Amniotic stem cell (primary cell): ENCODE measurements at places on chromosomes 3 and 15.

- no peak for DNase-seq
Observed at GRCh38 chr3:155835341-155836071, 18.7 kb downstream of the SLC33A1 start.

- no peak for DNase-seq
Observed at GRCh38 chr3:66477856-66478255, 23.0 kb downstream of the LRIG1 start.

GRCh38 chr3:107512108-107512507 lies 10.7 kb upstream of the BBX start:
- no peak for DNase-seq

- DNase-seq, result no peak
Observed at GRCh38 chr3:67866571-67866970, 212.2 kb upstream of the SUCLG2 start.

GRCh38 chr3:110248666-110249065 lies 823.0 kb upstream of the NECTIN3 start:
- DNase-seq, result no peak

- no peak for DNase-seq
Observed at GRCh38 chr3:32238453-32239306, at the start of gene CMTM8. CMTM8 (plus strand) TSS chr3:32238680; CDS start chr3:32238973, 293 bp downstream.

DNA sequence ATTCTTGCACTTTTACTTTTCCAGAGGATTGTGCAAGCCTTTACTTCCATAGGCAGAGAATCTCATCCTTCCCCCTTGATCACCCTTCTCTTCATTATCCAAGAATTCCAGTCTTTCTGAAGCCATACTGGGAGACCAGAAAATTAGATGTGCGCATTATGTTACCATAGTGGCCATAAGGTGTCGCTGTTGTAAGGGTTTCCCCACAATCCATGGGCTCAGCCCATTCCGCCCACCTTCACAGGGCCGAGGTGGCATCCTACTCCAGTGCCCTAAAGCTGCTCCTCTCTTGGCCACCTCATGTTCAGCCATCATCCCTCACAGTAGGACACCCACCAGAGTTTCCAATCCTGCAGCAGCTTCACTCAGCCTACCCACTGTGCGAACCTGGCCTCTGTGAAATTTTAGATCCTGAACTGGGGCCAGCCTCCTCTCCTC lies 35.0 kb downstream of the CTSH start:
- no peak for DNase-seq

DNA sequence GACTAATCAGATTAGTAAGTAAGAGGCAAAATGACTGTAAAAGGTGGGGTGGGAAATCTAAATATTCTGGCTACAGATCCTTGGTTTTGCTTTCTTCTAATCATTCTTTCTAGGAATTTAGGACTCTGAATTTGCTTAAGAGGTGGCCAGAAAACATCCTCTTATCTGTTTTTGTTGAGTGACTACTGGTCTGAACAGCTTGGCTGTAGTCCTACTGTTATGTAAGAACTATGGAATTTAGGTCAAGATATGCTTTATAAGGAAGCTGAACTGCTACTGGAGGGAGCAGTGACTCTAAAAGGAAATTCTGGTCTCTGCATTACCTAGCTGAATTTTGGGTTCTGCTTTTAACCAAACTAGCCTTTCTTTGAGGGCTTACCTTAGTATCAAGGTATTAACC lies 33.5 kb upstream of the CSPG5 start:
- peak; percentile 19 for DNase-seq
